CD4-positive, alpha-beta T cell (primary cell): ENCODE measurements at places on chromosomes 1 and 21.

DNA sequence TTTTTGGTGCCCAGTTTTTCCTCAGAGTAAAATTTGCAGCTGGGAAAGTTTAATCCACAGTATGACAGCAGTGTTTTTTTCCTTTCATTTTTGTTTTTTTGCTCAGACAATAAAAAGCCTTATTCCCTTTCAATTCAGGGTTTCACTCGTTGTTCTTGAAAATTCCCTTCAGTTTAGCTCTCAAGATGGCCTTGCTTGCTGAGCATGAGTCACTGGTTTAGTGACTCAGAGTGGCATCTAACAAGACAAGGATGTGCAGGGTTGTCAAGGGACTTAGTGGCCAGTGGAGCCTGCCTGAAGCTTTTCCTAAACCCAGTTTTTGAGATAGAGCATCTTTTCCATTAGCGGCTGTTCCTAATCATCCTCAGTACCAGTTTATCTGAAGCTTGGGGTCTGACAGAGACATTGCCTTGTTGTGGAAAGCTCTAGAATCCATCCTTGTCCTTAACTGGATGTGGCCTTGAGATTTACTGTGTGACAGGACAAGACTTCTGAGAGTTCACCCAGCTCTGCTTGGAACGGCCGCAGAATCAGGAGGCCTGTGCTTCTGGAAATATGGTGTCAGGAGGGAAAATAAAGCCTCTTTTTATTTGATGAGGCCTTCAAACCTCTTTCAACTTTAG, 48.4 kb upstream of the DNAJC6 start:
- H3K4me3 ChIP-seq, result no peak overlapping the region
- H3K36me3 ChIP-seq, result no peaks in the 10 kb centered on the region
- H3K27ac ChIP-seq, result no peak overlapping the region
- H3K27me3 ChIP-seq, result peaks cover 21% of the 10 kb centered on the region

DNA sequence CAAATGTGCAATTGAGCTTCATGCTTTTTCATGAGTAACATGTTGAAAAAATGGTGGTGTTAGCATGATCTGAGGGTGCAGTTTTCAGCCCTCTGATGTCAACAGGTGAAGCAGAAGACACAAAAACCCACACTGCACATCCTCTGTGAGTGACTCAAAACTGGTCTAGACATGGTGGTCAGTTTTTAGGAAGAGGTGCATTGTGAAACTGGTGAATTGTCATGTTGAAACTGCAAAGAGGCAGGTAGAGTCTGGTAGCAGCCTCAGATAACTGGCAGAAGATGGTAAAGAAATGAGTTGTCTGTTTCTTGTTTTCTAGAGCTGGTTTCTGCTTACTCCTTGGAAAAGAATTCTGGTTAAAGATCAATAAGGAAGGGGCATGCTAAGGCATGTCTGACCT, 97.3 kb upstream of the HMCN1 start:
- no peaks in the 10 kb centered on the region for H3K36me3 ChIP-seq
- no peak for DNase-seq
- no peaks in the 10 kb centered on the region for H3K4me1 ChIP-seq
- no peak overlapping the region for H3K4me3 ChIP-seq
- no peaks in the 10 kb centered on the region for H3K27me3 ChIP-seq
- H3K27ac ChIP-seq, result no peak overlapping the region

DNA sequence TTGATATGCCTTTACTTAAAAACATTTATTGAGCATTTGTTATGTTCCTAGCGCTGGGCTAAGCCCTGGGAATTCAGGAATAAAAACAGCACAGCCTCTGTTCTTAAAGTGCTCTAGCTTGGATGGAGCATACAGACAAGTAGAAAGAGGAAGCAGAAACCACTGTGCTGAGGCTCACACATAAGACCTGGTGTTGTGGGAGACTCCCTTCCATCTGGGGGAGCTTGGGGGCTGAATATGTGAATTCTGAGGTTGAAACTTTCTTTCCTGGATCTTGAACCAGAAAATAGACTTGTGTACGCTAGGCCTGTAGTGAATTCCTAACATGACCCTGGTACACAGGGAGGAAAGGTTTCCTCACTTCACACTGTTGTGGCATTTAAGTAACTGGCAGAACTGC, 209.9 kb downstream of the ZNF326 start:
- no peak overlapping the region for H3K4me3 ChIP-seq
- H3K27ac ChIP-seq, result no peak overlapping the region
- no peaks in the 10 kb centered on the region for H3K27me3 ChIP-seq
- H3K4me1 ChIP-seq, result no peaks in the 10 kb centered on the region

GRCh38 chr1:63843010-63843409, 69.2 kb downstream of the ROR1 start:
- no peak overlapping the region for H3K4me3 ChIP-seq
- no peaks in the 10 kb centered on the region for H3K4me1 ChIP-seq
- no peak for DNase-seq
- no peaks in the 10 kb centered on the region for H3K36me3 ChIP-seq
- H3K27me3 ChIP-seq, result no peaks in the 10 kb centered on the region

GRCh38 chr1:226942392-226942791, 2.3 kb downstream of the COQ8A start:
- DNase-seq, result no peak
- H3K4me3 ChIP-seq, result no peak overlapping the region
- no peaks in the 10 kb centered on the region for H3K36me3 ChIP-seq

DNA sequence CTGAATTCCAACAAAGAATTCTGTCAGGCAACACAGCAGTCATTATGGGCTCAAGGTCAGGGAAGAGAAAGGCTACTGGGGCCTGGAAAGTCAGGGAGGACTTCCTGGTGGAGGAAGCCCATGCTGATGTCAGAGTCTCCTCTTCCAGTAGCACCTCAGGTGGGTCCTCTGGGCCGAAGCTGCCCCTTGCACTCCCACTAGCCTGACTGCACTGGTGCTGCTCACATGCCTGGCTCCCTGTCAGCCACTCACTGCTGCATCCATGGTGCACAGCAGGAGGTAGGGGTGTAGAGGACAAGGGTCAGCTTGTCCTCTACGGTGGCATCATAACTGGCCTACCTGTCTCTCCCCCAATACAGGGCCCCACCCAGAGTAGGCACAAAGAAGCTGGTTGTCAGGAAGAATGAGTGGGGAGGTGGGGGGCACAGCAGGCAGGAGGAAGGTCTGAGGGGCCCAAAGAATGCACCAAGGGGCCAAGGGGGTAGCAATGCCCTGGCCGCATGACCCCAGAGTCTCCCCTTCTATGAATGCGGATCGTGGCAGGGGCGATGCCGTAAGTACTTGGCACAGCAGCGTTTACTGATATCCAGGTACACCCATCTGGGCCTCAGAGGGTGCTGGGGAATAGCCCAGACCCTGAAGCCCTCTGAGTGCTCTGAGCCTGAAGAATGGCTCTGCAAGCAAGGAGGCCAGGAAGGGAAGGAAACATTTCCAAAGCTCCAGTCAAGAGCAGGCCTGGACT, 80.3 kb downstream of the GLIS1 start:
- H3K36me3 ChIP-seq, result no peaks in the 10 kb centered on the region
- H3K4me3 ChIP-seq, result no peak overlapping the region
- no peaks in the 10 kb centered on the region for H3K4me1 ChIP-seq
- no peak overlapping the region for H3K27ac ChIP-seq
- no peaks in the 10 kb centered on the region for H3K27me3 ChIP-seq

- H3K27me3 ChIP-seq, result no peaks in the 10 kb centered on the region
- no peak overlapping the region for H3K27ac ChIP-seq
- no peak for DNase-seq
- no peaks in the 10 kb centered on the region for H3K36me3 ChIP-seq
Observed at GRCh38 chr1:198245379-198245778, 88.6 kb downstream of the NEK7 start.

- H3K27me3 ChIP-seq, result peaks cover 4% of the 10 kb centered on the region
- H3K4me1 ChIP-seq, result no peaks in the 10 kb centered on the region
- no peaks in the 10 kb centered on the region for H3K36me3 ChIP-seq
- no peak overlapping the region for H3K4me3 ChIP-seq
- DNase-seq, result no peak
Observed at GRCh38 chr21:41091616-41092015, 76.3 kb upstream of the BACE2 start.

DNA sequence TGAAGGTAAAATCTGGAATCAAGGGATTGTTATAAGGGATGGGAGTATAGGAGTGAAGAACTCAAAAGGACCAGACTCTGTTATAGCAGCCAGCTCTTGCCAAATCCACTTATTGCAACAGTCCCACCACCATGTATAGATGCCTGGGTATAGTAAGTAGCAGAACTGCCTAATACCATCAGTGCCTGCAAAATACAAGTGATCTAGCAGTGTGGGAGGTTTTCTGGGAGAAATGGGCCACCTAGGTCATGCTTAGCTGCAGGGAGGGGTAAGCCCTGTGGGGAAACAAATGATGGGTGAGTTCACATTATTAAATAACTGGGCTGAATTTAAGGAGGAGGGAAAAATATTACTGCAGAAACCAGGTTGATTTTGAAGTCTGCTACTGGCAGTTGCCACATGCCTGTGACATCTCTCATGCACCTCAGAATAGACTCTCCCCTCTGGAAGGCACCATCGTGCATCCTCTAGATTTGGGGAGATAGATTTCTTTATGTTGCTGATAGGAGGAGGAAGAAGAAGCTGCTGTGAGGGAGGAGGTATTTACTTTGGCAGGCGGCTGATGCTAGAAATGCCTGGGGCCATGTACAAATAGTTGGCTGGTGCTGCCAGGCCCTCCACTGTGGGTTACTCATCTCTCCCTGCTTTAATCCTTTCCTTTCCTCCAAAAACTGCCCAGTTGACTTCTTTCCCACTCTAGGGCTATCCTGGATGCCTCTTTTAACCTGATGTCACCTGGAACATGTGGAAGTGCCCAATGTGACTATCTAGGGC, 27.5 kb downstream of the HLX start:
- no peak overlapping the region for H3K27ac ChIP-seq
- no peaks in the 10 kb centered on the region for H3K4me1 ChIP-seq
- H3K4me3 ChIP-seq, result no peak overlapping the region
- no peaks in the 10 kb centered on the region for H3K36me3 ChIP-seq

- H3K4me3 ChIP-seq, result no peak overlapping the region
- H3K4me1 ChIP-seq, result no peaks in the 10 kb centered on the region
- H3K36me3 ChIP-seq, result no peaks in the 10 kb centered on the region
- no peak overlapping the region for H3K27ac ChIP-seq
- H3K27me3 ChIP-seq, result no peaks in the 10 kb centered on the region
Observed at GRCh38 chr1:223423641-223424233, 30.5 kb downstream of the CCDC185 start.

- no peaks in the 10 kb centered on the region for H3K27me3 ChIP-seq
- no peak overlapping the region for H3K27ac ChIP-seq
- no peak overlapping the region for H3K4me3 ChIP-seq
- no peaks in the 10 kb centered on the region for H3K36me3 ChIP-seq
- H3K4me1 ChIP-seq, result no peaks in the 10 kb centered on the region
- DNase-seq, result no peak
Observed at GRCh38 chr1:157781048-157781447, 4.1 kb upstream of the FCRL2 start.

- no peaks in the 10 kb centered on the region for H3K4me1 ChIP-seq
- H3K27me3 ChIP-seq, result no peaks in the 10 kb centered on the region
- DNase-seq, result no peak
- no peak overlapping the region for H3K27ac ChIP-seq
- no peak overlapping the region for H3K4me3 ChIP-seq
Observed at GRCh38 chr1:184158896-184159681, 107.6 kb downstream of the TSEN15 start.

DNA sequence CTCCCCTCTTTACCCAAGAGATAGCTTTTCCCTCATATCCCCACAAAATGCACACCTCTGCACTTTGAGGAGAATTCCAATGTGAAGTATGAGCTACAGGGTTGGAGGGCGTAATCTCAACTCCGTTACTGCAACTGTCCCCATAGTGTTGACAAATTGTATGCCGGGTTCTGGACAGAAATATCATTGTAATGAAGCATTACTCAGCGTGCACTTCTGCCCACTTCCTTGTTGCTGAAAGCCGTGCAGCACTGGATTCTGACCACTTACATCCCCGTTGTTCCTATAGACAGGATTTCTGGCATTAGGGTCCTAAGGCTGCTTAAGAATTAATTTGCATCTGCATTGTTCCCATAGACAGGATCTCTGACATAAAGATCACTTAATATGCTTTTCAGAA, 205.6 kb downstream of the RHOU start:
- H3K4me3 ChIP-seq, result no peak overlapping the region
- H3K4me1 ChIP-seq, result peaks cover 34% of the 10 kb centered on the region
- no peaks in the 10 kb centered on the region for H3K27me3 ChIP-seq

DNA sequence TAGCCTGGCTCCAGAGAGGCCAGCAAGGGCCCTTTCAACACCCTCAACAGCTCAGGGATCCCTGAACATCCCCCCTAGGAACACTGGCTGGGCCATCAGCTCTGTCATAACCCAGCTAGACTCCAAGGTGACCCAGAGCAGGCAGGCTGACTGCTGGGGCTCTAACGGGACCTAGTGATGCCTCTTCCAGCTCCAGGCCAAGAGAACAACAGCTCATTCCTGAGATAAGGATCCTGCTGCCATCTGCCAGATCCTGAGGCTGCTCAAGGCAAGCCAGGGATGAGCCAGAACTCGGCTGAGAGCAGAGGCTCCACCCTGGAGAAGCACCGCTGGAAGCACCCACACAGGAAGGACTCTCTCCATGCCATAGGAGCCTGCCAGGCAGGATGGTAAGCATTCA, 2.0 kb downstream of the VSIG8 start:
- no peak for DNase-seq
- no peak overlapping the region for H3K4me3 ChIP-seq
- no peaks in the 10 kb centered on the region for H3K36me3 ChIP-seq
- H3K4me1 ChIP-seq, result peaks cover 2% of the 10 kb centered on the region
- H3K27me3 ChIP-seq, result no peaks in the 10 kb centered on the region

DNA sequence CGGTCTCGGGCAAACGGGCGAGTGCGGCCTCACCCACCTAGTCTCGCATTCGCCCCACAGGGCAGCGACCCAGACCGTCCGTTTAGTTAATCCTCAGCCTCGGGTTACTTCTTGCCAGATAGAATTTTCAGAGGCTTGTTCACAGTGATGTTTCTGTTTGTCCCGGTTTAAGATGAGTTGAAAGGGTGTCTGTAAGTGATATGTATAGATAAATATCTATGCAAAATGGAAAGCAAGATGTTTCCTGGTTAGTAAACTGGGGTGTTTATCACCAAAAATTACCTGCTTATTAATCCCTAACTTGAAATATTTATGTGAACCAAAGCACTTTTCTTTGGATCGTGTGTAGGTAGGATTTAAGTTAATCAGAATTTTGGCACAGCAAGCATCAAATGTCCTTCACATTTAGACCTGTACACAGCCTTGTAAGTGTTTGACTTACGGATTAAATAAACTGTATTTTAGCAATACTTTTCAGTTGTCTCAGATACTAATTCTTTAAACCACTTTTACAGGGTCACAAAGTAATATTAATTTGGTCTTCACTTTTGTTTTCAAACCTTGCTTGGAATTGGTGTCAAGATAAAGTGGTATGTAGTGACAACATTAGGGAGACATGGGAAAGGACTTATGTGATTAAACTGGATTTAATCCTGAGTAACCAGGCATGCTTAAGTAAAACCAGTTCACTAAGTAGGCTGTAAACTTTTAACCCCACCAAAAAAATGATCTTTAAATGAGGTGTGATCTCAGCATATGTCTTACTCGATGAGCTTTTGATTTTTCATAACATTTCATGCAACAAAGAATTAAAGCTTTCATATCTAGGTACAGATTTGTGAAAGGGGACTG, 914 bp downstream of the ZNF326 start:
- peak overlapping the region; percentile 70 for H3K27ac ChIP-seq
- H3K4me1 ChIP-seq, result peaks cover 17% of the 10 kb centered on the region
- peak overlapping the region; percentile 89 for H3K4me3 ChIP-seq
- DNase-seq, result no peak
